ENCODE measurements at places on chromosomes 5 and 9.

- DNase-seq = no peak
Observed at GRCh38 chr9:116901260-116901659, 214.2 kb downstream of the TRIM32 start.

GRCh38 chr5:97102010-97102470 lies 40.4 kb downstream of the LIX1 start:
- no peak for DNase-seq

- no peak for DNase-seq
Observed at GRCh38 chr5:35230038-35230611, at the start of gene PRLR. Gene PRLR, minus strand, starts transcription at chr5:35230487. Its CDS starts 140,867 bp downstream, at chr5:35089620.

GRCh38 chr9:125797930-125798329 lies 50.8 kb downstream of the PBX3 start:
- DNase-seq = no peak

- DNase-seq = no peak
Observed at GRCh38 chr5:123089914-123090660, 1.0 kb downstream of the PRDM6 start.

DNA sequence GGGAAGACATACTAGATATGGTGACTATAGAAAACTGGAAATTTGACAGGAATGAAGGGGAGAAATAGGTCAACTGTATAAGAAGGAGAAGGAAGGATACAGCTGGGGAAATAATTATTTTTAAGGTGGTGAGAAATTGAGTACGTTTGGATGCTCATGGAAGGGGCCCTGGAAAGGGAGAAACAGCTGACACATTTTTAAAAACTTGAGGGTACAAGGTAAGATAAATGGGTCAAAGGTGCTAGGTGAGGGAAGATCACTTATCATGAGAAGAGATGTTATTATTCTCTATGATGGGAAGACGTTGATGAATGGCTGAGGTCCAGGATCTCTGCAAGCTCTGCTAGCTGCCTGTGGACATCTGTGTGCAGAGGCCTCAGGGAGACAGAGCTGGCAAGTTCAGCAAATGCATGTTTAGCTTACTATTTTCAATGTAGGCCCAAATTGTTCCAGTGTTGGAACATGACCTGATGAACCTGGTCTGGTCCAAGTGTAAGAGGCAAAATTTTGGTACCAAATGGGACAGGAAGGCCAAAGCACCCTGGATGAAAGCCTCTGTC lies 181.7 kb downstream of the MTRR start:
- no peak for DNase-seq

Data from NCI-H1930 (cell line).